ENCODE measurements at places on chromosomes 16 and 17.

DNA sequence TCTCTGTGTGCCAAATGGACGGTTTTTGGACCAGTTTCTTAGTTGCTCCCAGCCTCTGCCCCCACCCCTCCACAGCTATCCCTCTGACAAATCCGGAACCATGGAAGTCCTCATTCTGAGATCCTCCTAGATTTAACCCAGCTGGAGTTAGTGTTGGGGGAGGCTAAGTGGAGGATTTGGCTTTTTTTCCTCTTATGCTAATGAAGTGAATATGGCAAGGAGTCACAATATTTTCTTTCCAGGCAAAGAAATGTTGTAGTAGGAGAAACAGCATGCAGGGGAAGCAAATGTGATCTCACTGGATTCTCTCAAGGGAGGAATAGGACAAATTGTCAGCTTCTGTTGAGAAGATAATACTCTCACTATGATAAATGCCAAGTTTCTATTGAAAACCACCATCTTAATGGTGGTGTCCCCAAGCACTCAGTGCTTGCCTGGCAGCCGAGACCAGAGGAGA, 159.5 kb downstream of the MSI2 start:
- no peak for DNase-seq

DNA sequence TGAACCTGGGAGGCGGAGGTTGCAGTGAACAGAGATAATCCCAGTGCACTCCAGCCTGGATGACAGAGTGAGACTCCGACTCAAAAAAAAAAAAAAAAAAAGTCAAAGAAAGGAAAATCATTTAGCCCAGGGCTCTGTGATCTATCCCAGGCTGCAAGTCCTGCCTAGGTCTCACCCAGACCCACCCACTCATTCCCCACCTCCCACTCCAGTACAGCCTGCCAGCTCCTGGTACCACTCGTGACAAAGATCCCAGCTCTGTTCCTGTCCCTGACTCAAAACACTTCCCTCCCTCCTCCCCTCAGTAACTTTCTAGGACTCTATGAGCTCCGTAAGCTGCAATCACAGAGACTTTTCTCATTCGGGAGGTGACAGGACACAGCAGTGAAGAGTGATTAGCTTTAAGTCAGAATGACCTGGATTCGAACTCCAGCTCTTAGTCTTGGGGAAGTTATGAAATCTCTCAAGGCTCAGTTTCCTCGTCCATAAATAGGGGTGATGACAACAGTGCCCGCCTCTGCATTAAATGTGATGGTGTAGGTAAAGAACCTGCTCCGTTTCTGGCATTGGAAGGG, 28.0 kb upstream of the MRPS23 start:
- DNase-seq = no peak

GRCh38 chr17:57740235-57740528, 4.9 kb downstream of the CCDC182 start:
- DNase-seq = no peak

DNA sequence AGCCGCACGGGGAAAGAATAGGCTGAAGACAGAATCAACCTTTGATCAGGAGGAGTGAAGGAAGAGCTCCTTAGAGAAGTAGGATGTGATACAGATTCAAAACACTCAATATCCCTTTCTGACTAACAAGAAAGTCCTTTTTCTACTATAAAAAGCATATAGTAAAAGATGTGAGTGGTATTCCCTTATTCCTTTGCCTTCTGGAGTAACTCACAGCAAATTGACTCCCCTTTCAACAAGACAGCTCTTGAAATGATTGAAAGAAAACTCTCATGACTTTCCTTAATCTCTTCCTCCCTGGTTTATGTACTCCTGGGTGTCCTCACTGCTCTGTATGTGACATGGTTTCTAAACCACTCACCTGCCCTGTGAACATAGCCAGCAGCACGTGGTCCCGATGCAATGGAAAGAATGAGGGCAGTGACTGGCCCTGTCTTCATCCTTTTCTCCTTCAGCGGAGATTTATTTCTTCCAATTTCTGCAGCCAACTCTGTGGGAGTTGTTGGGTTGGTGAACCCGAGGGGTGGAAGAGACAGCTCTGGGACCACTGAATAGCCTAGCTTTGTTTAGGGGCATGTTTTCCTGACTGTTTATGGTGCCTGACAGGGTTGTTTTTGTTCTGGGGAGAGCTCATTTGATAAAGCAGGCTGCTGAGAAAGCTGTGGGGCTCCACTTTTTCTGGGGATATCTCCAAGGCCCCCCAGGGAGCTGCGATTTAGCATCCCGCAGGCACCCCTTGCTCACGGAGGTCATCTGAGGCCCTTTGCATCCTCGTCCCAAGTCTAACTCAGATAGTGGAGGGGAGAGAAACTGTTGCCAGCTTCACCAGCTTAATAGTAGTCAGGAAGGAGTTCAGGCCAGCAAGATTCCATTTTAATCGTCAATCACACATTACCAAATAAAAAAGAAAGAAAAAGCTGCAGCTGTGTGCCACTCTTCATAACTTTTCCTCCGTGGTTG, 46.7 kb downstream of the MAP2K6 start:
- no peak for DNase-seq

DNA sequence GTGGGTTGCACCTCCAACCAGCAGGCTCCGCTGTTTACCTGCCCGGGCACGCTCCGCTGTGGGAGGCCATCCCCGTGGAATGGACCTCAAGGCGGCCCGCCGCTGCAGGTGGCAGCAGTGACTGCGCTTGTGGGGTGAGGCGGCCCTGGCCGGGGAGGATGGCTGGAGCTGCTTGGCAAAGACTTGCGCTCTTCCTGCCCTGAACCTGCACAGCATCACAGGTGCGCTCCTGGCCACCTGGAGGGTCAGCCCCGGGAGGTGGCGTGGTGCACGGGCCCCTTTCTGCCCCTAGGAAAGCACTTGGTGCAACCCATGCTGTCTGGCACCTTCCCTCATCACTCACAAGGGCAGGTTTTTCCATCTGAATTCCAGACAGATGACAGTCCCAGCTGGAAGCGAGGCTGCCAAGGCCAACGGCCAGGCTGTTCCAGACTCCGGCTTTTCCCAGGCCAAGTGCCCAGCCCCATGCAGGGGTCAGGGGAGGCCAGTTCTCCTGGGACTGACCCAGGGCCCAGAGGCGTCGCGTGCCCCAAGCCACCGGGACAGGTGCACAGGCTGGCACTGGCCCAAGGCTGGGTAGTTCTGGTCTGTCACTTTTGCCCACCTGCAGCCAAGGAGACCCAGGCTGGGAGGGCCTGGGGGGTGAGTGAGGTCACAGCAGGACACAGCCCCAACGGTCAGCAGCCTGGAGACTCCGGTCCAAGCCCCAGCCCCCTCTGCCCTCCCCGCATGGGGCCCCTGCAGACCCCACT, 13.3 kb downstream of the UTS2R start:
- DNase-seq = no peak

DNA sequence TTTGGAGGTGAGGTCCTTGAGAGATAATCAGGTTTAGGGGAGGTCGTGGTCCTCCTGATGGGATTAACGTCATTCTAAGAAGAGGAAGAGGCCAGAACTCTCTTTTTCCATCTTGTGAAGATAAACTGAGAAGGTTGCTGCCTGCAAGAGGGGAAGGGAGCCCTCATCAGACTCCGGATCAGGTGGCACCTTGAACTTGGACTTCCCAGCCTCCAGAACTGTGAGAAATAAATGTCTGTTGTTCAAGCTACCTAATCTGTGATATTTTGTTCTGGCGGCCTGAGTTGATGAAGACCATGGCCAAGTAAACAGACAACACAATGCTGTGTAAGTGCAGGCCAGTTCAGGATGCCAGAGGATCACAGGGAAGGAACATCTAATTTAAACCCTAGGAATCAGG, 10.9 kb upstream of the PRKCB start:
- no peak for DNase-seq

- DNase-seq = no peak
These were observed 561 bp downstream of the CCDC47 start for GRCh38 chr17:63772801-63773271.

- no peak for DNase-seq
These were observed 11.2 kb downstream of the ABAT start for GRCh38 chr16:8685617-8686016.

- peak; percentile 61 for DNase-seq
These were observed 31.1 kb upstream of the CCR7 start for GRCh38 chr17:40596261-40596919.

GRCh38 chr17:50584749-50585148, 24.2 kb downstream of the CACNA1G start:
- DNase-seq = no peak

GRCh38 chr16:4347765-4348509, 3.2 kb downstream of the PAM16 start:
- no peak for DNase-seq

- DNase-seq = no peak
These were observed 30.3 kb upstream of the CDH15 start for GRCh38 chr16:89140981-89141883.

- no peak for DNase-seq
These were observed 1.7 kb downstream of the BLMH start for GRCh38 chr17:30290077-30290476.

- DNase-seq = no peak
These were observed 40.4 kb downstream of the CFDP1 start for GRCh38 chr16:75392906-75393305.

- no peak for DNase-seq
These were observed 6.2 kb upstream of the SMG1 start for GRCh38 chr16:18932243-18932987.

DNA sequence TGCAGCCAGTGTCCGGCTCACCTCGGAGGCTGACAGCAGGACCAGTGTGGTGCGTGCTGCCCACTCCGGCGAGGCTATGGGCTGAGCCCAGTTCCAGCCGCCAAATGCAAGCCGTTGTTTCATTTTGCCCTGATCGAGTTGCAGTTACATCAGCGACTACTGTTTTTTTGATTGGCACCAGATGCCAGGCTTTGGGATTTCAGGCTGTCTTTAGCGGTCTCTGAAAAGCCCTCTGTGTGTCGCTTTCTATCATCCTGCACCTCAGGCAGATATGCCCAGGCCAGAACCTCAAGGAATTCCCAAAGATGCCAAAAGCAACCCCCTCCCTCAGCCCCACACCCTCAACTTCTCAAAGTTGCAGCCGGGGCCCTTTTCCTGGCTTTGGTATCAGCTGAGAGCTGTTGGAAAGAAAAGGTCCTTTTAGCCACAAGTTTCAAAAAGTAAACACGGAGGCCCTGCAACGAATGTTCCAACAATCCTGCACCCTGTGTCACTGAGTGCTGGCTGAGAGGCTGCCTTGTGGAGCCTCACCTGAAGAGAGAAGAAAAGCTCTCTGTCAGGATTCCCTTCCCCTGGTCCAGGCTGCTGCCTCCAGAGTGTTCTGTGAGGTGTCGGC, 58.9 kb downstream of the WWP2 start:
- no peak for DNase-seq

- DNase-seq = peak; percentile 52
These were observed 1.6 kb downstream of the NDUFB10 start for GRCh38 chr16:1960665-1961630.

GRCh38 chr17:28381141-28381825, 9.8 kb downstream of the SARM1 start:
- no peak for DNase-seq

DNA sequence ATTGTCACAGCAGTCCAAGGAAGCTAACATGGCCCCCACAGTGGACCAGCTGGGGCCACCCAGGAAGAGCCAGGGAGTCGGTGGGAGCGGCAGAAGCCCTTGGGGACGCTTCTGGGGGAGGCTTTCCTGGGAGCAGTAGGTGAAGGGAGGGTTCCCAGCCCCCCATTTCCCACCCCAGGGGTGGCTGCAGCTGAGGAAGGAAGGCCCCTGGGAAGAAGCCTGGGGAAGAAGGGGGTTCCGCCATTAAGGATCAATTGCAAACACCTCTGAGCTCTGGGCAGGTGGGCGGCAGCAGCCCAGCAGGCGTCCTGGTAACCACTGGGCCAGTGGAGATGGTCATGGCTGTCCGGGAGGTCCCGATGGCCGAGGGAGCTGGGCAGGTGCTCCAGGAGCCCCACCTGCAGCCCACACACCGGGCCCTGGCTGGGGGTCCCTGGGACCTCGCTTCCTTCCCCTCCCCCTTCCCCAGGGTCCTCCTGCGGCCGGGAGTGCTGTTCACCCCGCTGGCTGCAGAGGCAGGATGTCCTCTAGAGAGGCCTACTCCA, 592 bp upstream of the PERCC1 start:
- no peak for DNase-seq

DNA sequence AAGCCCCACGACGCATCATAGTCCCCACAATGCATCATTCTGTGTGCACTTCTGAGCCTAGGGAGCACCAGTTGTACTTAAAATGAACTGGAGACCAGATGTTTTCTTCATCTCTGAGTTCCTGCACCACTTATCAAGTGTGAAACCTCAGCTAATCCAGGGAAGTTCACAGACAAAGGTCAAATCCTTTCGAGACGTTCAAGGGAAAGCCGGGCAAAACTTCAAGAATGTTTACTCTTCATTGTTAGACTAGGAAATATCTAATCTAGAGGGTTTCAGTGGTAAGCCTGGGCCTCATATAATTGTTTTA, 4.6 kb upstream of the PMP22 start:
- no peak for DNase-seq

- DNase-seq = no peak
These were observed 262.3 kb downstream of the STX8 start for GRCh38 chr17:9313346-9313745.

GRCh38 chr17:17313350-17313991, 10.3 kb downstream of the NT5M start:
- no peak for DNase-seq

GRCh38 chr16:84836234-84836647, 16.5 kb downstream of the CRISPLD2 start:
- DNase-seq = no peak
